ENCODE measurements at places on chromosomes 7 and 10.

DNA sequence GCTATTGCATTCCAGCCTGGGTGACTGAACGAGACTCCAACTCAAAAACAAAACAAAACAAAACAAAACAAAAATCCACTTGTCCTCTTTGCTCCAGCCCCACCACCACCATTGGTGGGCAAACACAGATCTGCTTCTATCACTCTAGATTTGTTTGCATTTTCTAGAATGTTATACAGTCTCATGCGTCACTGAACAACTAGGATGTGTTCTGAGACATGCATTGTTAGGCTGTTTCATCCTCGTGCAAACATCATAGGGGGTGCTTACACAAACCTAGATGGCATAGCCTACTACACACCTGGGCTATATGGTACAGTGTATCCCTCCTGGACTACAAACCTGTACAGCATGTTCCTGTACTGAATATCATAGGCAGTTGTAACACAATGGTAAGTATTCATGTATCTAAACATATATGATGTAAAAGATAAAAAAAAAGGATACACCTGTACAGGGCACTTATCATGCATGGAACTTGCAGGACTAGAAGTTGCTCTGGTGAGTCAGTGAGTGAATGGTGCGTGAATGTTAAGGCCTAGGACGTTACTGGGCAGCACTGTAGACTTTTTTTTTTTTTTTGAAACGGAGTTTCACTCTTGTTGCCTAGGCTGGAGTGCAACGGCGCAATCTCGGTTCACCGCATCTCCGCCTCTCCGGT lies 45.3 kb downstream of the BTBD16 start:
- no peak for DNase-seq

GRCh38 chr7:22632674-22633073 lies 94.3 kb upstream of the IL6 start:
- no peak for DNase-seq

- DNase-seq: no peak
Measured at GRCh38 chr7:27097686-27098577, 2.1 kb upstream of the HOXA1 start.

- no peak for DNase-seq
Measured at GRCh38 chr10:108052981-108053380, 888.5 kb upstream of the SORCS1 start.

GRCh38 chr7:17939211-17939605 lies 1.1 kb downstream of the SNX13 start:
- no peak for DNase-seq

DNA sequence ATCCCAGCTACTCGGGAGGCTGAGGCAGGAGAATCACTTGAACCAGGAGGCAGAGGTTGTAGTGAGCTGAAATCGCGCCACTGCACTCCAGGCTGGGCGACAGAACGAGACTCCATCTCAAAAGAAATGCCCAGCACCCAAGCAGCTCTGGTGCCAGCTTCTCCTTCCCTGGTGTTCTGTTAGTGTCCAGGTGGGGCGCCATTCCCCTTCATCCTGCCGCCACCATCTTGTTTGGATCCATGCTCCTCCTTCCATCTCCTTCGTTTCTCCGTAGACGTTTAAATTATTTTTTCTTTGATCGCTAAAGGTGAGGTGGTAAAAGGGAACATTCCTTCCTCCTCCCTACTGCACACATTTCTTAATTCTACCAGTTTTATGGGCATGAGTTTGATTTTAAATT lies 30.3 kb downstream of the PROSER2 start:
- DNase-seq: no peak

GRCh38 chr7:38244516-38244915 lies 28.9 kb downstream of the TARP start:
- no peak for DNase-seq

DNA sequence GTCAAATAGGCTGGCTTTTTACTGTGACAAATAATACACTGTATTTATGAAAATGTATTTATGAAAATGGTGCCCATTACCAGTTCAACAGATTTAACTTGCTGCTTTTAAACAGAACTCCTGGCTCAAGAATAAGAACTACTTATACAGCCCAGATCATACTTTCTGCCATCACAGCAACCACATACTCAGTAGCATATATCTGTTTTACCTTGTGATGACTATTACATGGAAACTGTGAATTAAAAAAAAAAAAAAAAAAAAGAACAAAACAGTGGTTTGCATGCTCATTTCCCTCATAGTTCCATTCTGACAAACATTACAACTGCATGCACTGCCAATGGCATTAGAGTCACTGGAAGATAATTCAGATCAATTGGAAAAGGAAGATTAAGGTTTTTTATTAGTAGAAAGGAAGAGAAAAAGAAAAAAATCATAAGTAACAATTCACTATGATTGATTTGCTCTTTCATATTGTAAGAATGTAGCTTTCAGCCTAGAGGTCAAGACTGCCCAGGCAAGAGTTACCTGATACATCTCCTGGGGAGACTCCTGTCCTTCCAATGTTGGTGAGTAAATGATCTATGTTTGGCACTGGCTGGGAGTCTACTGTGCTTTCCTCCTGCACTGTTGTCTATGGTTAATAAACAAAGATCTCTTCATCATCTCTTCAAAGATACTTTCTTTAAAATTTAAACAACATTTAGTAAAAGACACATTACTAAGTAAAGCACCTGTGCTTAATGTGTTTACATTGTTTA lies 132.8 kb downstream of the ARHGAP21 start:
- DNase-seq: no peak

DNA sequence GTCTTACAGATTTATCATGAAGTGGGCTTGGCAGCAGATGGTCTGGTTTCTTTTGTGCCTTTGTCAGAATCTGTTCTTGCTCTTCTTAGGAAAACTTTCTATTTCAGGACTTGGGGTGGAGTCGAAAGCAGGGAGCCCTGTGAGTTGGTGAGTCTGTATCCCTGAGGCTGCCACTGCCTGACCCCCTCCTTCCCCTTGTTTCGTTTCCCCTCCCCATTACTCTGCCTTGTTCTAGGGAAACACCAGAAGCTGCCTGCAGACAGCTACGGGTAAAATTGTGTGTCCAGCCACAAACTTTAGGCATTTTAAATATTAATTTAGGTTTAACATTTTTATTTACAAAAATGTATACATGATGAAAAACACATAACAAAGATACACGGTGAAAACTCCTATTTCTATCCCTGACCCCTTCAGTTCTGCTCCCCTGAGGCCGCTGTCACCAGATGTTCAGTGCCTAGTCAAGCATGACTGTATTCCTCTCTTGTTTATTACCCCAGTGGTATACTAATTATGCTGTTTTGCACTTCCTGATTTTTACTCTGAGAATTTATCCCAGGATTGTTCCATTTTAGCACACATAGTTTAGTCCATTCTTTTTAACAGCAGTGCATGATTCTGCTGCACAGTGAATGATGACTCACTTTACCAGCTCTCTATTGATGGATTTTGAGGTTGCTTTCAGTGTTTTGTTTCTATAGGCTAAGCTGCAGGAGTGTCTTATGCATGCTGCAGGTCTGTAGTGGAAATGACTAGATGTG lies 9.1 kb downstream of the TSPAN14 start:
- no peak for DNase-seq

GRCh38 chr7:30157204-30157603 lies 22.4 kb downstream of the MTURN start:
- no peak for DNase-seq

DNA sequence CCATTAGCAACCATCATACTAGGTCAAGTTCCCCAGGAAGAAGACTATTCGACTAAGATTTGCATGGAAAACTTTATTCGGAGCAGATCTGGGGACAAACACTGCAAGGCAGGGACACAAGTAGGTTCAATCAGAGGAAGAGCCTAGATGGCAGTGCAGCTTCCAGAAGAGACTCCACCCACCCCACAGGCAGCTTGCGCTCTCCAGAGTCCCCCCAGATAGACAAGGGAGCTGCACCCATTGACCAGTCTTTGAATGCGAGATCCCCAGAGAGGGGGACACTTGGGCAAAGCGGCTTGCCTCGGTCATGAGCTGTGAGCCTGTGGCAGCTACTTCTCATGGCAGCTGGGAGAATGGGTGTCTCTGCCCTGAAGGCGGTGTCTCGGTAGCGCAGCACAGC lies 4.2 kb downstream of the GALNTL5 start:
- DNase-seq: no peak

DNA sequence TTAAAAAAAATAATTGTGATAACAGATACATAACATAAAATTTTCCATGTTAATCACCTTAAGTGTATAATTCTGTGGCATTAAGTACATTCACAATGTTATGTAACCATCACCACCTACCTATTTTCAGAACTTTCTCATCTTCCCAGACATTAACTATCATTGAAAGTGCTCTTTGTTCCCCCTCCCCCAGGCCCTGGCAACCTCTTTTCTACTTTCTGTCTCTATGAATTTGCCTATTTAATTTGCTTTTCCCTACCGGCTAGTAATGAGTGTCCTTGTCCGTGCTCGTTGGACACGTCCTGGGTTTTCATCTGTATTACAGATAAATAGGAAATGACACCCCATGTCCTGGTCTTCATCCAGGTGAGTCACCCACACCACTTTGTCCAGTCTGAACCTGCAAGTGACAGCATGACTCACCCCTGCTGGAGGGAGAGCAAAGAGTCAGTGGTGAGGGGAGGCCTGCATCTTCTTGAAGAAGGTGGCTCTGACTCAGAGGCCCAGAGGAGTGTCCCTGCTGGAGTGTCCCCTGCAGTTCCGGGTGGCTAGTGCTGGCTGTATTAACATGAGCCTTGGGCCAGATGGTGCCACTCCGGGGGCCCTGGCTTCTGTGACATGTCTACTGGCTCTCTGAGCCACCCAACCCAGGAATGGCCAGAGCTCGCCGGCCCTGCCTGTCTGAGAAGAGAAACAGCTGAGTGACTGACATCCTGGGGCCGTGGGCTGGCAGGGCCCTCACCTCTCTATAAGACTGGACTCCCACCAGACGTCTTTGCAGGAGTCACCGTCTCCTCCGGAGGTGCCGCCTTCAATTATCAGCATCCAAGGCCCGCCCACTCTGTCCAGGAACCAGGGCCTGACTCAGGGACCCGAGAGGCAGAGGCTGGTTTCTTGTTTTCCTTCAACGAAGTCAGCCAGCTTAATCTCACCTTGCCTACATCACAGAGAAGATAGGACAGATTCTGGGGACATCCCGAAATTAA lies 503.2 kb upstream of the MKI67 start:
- DNase-seq: no peak

DNA sequence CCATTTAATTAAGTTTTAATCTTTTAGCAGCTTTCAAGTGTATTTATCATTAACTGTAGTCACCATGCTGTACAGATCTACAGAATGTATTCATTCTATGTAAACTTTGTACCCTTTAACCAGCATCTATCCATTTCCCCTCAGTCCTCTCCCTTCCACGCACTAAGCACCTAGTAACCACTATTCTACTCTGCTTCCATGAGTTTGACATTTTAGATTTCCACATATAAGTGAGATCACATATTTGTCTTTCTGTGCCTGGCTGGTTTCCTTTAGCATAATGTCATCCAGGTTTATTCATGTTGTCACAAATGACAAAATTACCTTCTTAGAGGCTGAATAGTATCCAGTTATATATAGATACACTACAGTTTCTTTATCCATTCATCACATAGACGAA lies 79.7 kb downstream of the BTAF1 start:
- no peak for DNase-seq

- no peak for DNase-seq
Measured at GRCh38 chr10:16271571-16271970, 165.2 kb upstream of the PTER start.

DNA sequence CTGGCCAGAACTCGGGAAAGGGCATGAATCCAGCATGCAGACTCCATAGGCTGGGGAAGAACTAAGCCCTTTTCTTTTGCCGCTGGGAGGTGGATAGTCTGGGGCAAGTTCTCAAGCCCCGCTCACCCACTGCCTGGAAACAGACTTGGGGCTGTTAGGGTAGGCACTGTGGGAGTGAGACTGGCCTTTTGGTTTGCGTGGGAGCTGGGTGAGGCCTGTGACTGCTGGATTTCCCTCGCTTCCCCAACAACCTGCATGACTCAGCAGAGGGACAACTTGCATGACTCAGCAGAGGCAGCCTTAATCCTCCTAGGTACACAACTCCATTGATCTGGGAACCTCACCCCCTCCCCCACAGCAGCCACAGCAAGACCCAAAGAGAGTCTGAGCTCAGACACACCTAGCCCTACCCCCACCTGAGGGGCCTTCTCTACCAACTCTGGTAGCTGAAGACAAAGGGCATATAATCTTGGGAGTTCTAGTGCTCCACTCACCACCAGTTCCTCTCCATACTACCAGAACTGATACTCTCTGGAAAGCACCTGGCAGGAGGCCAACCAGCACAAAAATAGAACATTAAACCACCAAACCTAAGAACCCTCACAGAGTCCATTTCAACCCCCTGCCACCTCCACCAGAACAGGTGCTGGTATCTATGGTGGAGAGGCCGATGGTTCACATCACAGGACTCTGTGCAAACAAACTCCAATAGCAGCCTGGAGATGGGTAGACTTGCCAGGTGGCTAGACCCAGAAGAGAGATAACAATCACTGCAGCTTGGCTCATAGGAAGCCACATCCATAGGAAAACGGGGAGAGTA lies 81.4 kb upstream of the LAMB4 start:
- no peak for DNase-seq

GRCh38 chr10:35394411-35394851 lies 58.1 kb downstream of the CCNY start:
- DNase-seq: no peak

DNA sequence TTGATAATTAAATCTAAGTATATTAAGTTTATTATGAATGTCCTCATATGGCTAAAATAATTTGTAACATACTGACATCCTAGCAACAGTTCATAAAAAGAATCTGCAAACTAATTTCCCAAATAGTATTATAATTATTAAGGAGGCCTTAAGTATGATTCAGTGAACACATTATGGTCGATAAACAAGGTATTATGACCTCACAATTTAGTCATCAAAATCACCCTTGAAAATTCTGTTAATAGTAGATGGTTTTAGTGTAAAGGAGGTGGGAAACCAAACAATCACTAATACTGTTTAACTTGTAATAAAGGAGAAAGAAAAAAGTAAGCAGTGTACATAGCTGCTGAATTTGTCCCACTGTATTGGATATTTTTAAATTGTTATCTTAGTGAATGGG lies 2.1 kb downstream of the ETV1 start:
- DNase-seq: no peak

- DNase-seq: no peak
Measured at GRCh38 chr10:17113889-17114540, 15.6 kb downstream of the CUBN start.
